ENCODE measurements at places on chromosomes 12 and 14.
A peak's percentile ranks its signal among the peaks of the same experiment; 100 is the strongest.

DNA sequence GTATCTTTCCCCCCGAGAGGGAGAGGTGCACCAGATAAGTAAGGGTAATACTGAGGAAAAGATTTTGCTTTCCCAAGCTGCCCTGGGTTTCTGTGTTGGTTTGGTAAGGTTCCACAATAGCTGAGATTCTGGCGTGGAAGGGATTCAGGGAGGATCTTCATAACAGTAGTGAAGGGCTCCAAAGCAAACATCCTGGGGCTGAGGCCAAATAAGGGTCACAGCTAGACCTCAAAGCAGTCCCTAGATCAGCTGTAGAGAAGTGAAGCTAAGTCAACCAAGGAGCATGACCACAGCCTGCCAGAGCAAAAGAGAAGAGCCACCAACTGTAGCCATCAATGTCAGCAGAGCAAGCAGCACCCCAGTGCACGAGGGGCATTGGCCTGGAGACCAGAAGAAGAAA lies 73.2 kb upstream of the SLC35F4 start:
- no peak for DNase-seq

GRCh38 chr12:116975779-116976393 lies 65.1 kb downstream of the FBXW8 start:
- DNase-seq, result no peak

DNA sequence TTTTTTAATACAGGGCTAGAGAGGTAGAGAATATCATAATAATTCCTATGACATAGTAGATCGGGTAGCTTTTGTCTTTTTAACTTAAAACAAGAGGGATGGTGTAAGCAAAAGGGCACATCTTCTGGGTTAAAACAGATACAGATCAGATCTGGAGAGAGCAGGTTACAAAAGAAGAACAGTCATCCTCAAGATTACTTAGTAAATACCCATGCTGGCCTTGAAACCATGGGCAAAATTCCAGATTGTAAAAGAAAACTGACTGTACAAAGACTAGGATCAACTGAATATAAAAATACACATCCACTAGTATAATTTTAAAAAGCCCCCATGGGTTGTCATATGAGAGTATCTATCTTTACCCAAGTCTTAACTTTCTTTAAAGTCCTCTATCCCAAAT lies 76.7 kb downstream of the MED13L start:
- DNase-seq, result no peak

- DNase-seq, result no peak
Observed at GRCh38 chr12:106585105-106585520, 2.3 kb downstream of the RFX4 start.

DNA sequence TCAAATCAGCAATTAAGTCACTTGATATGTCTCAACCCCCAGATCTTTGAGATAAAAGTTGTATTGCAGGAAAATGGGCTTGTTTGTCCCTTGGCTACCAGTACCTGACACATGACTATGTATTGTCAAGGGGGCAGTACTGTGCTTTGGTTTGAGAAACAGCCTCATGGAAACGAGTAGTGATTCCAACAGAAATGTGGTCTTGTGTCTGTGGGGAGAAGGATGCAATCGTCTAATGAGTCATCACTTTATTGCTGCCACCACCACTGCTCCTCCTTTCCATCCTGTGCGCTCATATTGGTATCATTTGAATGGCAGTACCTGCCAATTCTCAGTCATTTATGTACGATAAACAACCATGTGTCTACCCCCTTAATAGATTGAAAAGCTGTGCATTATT lies 72.8 kb upstream of the ARHGAP5 start:
- no peak for DNase-seq

DNA sequence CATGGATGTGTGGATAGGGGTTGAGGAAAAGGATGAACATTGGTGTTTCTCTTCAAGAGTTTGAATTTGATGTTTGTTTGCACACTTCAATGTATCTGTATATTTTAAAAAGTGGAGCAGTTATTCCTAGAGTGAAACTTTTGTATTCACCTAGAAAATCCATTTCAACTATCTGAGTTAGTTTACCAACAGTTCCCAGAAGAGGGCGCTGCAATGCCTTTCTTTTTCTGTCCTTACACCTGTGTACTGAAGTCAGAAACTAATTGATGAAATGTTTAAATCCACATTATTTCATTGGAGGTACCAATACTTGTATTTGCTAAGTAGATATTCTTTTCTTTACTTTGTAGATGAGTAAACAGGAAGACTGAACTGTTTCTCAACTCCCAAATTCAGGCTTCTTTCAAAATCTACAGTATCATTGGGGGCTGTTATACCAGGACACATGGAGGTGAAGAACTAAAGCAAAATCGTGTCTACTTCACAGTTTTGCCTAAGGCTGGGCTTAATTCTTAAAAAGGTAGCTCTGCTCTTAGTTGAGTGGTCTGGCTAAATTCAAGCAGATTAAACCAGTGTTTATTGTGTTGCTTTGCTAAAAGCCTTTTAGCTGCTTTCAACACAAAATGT lies 26.6 kb upstream of the KLRB1 start:
- DNase-seq, result peak; percentile 57

DNA sequence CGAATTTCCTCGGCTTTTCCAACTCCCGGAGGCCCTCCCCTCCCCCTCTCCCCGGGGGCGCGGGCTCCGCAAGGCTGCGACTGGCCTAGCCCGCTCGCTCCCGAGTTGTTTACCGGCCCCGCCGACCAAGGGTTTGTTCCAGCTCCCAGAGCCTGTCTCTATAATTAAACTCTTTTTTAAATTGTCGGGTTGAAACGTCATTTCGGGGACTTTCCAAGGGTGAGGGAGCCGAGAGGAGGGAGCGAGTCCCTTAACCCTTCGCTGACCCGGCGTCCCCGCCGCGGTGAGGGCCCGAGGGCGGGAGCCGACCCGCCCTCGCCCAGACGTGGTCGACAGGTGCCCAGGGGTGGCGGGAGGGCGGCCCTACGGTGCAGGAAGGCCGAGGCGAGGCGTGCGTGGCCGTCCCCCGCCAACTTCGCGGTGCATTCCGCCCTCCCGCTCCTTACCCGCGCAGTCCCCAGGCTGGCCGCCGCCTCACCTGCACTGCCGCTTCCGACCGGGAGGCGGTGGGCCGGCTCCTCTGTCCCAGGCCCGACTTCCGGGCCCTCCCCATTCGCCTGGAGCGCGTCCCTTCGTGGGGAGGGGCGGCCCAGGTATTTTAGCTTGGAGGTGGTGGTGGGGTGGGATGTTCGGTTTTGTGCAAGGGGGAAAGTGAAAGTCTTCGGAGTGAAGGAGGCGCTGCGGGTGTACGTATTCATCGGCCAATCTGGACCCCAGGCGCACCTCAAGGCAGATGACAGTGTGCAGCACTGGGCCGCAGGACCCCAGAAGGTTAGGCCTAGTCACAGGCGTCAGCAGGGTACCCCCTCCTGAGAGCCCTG lies 2.9 kb upstream of the ZFP36L1 start:
- peak; percentile 88 for DNase-seq

DNA sequence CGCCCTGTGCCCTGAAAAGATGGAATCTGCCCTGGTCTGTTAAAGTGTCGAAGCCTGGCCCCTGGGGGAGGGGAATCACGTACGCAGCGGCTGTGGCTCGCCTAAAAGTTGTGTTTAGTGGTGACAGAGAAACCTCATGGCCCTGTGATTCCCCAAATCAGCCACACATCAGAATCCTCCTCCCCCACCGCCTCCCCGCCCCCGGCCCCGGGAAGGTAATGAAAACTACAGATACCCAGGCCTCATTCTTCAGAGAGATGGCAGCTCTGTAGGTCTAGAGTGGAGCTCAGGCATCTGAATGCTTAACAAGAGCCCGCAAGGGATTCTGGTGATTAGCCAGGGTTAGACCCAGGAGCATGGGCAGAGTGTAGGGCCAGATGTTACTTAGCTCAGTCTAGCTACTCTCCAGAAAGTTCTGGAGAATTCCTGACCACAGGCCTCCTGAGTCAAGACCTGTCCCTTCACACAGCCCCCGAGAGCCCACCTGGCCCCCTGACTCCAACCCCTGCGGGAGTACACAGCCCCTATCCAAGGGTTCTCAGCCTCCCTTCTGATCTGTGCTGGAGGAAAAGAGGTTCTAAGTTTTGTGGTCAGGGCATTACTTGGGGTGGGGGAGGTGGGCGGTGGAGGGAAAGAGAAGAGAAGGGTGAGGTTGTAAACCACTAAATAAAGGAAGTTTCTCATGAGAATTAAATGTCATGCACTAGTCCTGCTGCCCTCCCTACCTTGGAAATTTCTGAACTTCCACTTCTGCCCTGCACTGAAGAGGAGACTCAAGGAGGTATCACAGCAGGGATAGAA lies 114.8 kb downstream of the PLXNC1 start:
- DNase-seq, result no peak

GRCh38 chr12:33192226-33192625 lies 247.4 kb downstream of the SYT10 start:
- no peak for DNase-seq

DNA sequence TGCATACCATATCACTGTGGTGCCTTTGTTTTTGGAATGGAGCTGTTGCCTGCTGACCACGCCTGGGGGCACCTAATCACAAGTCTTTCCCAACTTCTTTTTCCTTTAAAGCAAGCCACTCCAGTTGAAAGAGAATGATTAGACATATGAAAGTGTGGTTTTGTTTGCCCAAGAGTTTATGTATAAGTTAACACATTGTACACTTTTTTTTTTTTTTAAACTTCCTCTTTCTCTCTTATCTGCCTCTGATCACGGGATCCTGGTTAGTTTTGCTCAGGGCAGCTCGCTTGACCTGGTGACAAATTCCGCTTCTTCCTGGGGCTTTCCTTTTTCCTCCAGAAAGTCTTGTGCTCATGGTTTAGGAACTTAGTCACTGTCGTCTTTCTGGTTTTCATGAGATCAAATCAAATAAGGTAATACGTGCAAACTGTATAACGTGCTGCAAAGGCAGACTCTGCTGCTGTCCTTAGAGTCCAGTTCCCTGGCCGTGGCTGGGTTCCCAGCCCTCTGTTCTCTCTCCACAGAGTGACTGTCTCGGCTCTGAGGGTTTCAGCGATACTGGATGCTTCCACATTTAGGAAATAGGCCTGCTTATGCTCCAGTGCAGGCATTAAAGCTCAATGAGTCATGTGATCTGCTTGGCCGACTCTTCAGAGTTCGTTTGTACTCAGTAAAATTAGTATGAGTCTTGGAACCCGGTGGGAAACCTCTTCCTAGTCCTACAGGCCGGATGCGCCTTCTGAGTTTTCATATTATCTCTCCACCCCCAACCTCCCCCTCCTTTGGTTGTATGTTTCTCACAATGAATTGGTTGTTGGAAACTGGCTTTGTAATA lies 15.2 kb downstream of the RASSF3 start:
- DNase-seq, result no peak

GRCh38 chr14:53461858-53462257 lies 308.7 kb upstream of the DDHD1 start:
- DNase-seq, result no peak

- DNase-seq, result peak; percentile 15
Observed at GRCh38 chr14:31083781-31084180, 57.6 kb upstream of the STRN3 start.

GRCh38 chr12:108825201-108825950 lies 32.0 kb downstream of the SSH1 start:
- no peak for DNase-seq

GRCh38 chr12:5923751-5924150 lies 21.3 kb downstream of the ANO2 start:
- peak; percentile 47 for DNase-seq

DNA sequence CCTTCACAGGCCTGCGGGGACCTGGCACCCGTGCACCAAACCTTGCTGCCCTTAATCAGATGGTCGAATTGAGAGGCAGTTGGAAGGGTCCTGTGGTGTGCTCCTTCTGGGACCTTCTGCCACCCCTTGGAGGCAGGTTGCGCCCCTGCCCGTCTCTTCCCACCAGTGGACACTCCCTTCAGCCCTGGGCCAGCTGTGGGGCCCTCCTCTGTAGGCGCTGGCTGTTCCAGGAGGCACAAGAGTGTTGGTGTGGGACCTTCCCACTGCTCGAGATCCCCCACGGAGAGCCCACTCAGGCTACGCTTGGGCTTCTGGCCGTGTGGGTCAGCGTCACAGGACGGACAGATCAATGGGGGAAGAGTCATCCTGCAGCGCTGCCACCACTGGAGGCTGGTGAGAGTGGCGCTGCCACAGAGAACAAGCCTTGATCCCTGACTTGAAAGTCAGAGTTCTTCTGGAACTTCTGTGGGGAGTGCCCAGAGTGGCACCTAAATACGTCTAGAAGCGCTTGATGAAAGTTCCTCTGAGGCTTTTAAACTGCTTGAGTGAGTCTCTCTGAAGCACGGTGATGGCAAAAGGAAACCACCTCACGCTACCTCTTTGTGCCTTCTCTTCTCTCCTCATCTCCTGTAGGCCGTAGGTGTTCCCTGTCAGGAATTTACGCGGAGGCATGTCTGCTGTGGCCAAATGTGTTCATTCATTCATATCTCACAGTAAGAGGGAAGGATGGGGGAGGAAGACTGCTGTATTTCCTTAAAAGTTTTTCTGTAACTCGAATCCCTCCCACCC lies 48.3 kb downstream of the TRAF3 start:
- no peak for DNase-seq

- DNase-seq, result no peak
Observed at GRCh38 chr14:74377976-74378690, 29.9 kb downstream of the VRTN start.

DNA sequence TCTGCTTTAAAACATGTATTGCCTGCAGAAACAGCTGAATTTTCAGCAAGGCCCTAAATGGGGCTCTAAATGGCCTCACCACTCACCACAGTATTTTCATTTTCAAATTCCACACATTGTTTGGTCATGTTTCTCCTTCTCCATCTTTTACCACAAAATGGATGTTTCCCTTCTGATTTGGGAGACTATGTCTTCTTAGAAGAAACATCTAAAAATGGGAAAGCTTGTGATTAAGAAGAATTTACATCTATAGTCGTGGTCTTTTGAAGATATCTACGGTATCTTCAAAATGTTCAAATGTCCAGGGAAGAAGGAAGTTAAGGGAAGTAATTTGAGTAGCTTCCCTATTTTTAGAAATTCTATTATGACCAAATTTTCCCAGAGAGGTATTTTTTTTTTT lies 20.7 kb upstream of the TUBA1C start:
- no peak for DNase-seq

GRCh38 chr14:77240336-77240915 lies 30.6 kb downstream of the NGB start:
- DNase-seq, result no peak

DNA sequence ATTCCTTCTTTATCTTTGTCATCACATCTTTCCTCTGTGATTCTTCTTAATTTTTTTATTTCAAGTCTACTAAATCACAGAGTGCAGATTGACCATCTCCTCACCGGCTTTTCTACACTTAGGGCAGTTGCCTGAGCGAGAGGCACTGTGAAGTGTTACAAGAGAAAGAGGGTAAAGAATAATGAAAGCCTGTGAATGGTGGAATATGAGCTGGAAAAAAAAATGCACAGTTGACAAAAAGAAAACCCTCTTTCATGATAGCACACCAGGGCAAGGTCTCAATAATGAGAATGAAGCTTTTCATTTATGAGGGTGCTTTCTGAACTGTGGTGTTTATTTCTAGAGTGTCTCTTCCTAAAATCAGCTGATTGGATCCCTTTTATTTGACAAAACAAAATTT lies 106.2 kb upstream of the PDE3A start:
- DNase-seq, result peak; percentile 6

DNA sequence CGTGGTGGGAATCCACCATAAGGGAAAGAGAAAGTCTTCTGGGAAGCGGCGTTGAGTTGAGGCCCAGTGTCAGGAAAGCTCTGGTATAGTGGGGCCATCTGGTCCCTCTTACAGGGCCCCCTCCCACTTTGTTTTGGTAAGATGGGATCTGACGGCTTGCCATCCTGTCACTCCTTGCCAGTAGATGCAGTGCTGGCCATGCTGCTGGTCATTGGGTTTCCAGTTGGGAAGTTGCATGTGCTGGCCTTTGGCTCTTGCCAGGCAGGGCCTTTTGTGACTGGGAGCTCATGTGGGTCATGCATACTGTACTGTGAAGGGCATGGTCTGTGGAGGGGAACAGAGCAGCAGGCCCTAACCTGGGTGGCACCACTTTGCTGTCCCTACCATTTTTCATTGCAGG lies 3.8 kb downstream of the TRAF3 start:
- DNase-seq, result no peak

Measured in neural progenitor cell (in vitro differentiated cells).